Astrocyte of the spinal cord (primary cell): ENCODE measurements at places on chromosomes 3 and 15.

GRCh38 chr15:68209272-68209671, 4.1 kb upstream of the CALML4 start:
- DNase-seq = no peak

- DNase-seq = no peak
Measured at GRCh38 chr15:41578736-41579383, 19.8 kb downstream of the TYRO3 start.

DNA sequence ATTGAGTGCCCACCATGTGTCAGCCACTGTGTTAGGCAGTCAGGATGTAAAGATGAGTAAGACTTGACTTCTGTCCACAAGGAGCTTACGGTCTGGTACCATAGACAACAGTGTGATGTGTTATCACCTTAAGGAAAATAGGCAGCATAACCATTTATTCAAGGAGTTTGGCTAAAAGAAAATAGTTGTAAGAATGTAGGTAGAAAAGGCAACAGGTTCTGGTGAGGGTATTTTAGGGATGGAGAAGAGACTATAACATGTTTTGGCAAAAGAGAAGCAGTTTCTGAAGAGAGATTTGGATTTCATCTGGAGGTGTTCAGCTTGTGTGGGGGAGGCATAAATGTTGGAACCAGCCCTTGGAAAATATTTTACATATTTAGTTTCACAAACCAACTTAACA, 121.9 kb downstream of the HCN4 start:
- no peak for DNase-seq

- DNase-seq = no peak
Measured at GRCh38 chr3:126364731-126365301, 7.6 kb upstream of the KLF15 start.

DNA sequence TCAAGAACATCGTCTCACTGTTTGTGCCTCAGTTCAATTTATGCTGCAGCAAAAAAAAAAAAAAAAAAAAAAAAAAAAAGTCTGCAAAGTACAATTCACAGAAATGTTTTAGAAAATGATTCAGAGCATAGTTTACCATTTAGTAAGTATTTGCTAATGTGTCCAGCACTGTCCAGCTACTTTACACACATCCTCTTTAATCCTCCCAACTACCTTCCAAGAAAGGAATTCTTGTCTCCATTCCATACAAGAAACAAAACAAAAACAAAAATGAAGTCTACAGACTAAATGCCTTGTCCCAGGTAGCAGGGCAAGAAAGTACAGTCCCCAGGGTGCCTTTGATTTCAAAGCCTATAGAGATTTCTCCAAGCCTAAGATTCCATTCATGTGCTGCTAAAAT, 38.9 kb upstream of the SNTN start:
- DNase-seq = peak; percentile 23
